ENCODE measurements at places on chromosomes 3 and 15.

DNA sequence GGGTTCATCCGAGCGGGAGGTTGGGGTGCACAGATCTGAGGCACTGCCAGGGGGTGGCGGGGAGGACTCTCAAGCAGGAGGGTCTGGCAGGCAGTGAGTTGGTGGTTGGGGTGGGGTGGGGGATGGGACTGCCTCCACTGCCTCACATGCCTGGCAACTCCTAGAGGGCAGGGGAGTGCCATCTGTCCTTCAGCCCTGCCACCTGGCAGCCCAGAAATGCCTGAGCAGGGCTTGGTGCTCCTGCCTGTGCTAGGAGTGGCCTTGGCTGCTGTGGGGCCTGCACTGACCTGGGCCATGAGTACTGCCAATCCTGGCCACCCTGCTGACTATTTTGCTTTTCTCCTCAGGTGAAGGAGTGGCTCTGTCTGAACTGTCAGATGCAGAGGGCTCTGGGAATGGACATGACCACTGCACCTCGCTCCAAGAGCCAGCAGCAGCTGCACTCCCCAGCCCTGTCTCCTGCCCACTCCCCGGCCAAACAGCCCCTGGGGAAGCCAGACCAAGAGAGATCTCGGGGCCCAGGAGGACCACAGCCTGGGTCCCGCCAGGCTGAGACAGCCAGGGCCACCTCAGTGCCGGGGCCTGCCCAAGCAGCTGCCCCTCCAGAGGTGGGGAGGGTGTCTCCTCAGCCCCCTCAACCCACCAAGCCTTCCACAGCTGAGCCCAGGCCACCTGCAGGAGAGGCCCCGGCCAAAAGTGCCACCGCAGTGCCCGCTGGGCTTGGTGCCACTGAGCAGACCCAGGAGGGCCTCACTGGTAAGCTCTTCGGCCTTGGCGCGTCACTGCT, 32.0 kb upstream of the APEH start:
- no peak for DNase-seq

GRCh38 chr15:82898961-82899360, 53.6 kb downstream of the HOMER2 start:
- no peak for DNase-seq

DNA sequence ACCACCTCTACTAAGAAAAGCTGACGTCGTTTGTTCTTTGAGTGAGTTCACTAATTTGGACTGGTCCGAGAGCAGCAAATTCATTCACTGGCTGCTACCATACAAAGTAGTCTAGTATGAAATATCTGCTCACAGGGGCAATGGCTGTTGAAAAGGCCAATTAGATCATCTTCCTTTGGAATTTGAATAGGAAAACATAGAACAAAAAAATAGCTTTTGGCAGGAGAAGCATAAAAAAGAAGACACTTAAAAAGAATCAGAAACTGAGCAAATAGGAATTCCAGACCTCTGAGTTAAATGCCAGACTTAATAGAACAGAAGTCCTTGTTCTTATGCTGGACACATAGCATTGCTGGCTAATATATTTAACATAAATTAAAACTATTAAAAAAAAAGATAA, 159.3 kb downstream of the IL1RAP start:
- DNase-seq = no peak

DNA sequence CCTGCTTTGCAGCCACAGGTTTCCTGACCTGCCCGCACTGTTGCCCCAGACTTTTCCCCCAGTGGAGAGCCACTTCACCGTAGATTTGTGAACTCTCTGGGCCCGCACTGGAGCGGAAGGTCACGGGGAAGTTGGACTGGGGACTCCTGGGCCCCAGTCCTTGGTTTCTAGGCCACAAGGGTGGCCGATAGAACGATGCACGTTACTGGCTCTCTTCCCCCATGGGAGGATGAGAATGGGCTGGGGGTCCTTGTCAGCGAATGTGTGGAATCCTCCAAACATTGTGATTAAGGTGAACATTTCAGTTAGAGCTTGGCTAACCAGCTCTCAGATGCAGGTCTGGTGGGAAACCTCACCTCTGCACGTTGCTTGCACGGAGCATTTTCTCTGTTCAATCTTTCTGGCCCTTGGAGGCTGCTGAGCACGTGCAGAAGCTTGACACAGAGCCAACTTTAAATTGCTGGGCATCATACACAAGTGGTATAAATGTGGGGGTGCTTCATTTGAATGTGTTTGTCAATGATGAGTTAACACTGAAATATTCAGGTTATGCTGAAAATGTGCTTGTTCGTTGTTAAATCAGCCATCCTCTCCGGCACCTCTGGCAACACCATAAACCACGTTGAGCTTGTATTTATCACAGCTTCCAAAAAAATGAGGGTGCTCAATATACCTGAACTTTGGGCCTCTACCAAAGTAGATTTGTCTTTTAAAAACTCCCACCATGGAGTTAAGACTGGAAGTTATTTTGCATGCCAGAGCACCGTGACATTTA, 976 bp downstream of the DIS3L start:
- DNase-seq = peak; percentile 18

- DNase-seq = no peak
Measured at GRCh38 chr15:89815769-89816168, 1.1 kb upstream of the ANPEP start.

GRCh38 chr15:67865331-67865730, 25.5 kb upstream of the RNU6-1 start:
- DNase-seq = no peak

GRCh38 chr3:177051411-177051810, 145.9 kb downstream of the TBL1XR1 start:
- DNase-seq = no peak

DNA sequence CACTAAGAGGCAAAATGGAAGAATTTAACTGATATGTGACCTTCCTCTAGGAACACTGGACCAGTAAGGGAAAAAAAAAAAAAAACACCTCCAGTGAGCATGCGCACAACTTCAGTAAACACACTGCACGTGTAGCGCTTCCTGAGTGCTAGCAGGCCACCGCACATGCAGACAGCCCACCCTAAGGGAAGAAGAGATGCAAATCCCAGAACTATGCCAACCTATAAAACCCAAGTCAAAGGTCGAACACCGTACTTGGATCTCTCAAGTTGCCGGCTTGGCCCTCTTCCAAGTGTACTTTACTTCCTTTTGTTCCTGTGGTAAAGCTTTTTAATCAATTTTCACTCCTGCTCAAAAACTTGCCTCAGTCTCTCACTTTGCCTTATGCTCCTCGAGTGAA, 64.5 kb upstream of the CADPS start:
- DNase-seq = no peak

DNA sequence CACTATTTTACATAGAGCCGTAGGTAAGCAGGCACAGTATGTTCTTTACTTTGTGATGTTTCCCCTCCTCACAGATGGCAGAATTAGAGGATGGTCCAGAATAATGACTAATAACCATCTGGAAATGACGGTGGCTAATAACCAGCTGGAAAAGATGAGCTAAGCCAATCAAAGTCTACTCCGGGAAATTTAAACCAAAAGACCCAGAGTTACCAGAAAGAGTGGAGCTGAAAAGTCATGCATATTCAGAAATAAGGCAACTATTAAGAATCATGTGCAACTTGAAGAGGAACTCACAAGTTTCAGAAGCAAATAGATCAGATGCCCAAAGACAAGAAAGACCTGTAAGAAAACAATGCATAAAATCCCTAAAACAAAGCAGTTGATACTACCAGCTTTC, 33.6 kb downstream of the DMXL2 start:
- DNase-seq = no peak

GRCh38 chr3:124263168-124263567, 271.2 kb upstream of the ROPN1 start:
- no peak for DNase-seq

DNA sequence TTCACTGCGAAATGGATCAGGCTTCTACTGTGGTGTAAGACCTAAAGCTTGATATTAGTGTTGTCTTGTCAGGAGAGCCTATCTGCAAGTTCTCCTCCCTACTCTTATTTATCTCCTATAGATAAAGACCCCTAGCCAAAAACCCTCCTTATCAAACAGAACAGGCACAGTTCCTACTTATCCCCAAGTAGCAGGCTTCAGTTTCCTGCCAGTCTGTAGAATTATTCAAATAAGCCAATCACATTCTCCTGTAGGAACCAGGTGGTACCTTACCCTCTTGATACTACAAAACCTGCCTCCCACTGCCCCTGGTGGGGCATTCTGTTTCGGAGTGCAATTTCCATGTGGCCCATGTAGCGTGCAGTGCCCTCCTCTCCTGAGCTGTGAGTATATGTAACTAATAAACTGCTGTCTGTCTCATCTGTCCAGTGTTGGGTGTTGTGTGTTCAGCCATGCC, 28.7 kb downstream of the HDGFL3 start:
- no peak for DNase-seq

- no peak for DNase-seq
Measured at GRCh38 chr3:63795438-63795837, 23.7 kb upstream of the C3orf49 start.

GRCh38 chr3:84965141-84965540, 6.4 kb downstream of the CADM2 start:
- no peak for DNase-seq

DNA sequence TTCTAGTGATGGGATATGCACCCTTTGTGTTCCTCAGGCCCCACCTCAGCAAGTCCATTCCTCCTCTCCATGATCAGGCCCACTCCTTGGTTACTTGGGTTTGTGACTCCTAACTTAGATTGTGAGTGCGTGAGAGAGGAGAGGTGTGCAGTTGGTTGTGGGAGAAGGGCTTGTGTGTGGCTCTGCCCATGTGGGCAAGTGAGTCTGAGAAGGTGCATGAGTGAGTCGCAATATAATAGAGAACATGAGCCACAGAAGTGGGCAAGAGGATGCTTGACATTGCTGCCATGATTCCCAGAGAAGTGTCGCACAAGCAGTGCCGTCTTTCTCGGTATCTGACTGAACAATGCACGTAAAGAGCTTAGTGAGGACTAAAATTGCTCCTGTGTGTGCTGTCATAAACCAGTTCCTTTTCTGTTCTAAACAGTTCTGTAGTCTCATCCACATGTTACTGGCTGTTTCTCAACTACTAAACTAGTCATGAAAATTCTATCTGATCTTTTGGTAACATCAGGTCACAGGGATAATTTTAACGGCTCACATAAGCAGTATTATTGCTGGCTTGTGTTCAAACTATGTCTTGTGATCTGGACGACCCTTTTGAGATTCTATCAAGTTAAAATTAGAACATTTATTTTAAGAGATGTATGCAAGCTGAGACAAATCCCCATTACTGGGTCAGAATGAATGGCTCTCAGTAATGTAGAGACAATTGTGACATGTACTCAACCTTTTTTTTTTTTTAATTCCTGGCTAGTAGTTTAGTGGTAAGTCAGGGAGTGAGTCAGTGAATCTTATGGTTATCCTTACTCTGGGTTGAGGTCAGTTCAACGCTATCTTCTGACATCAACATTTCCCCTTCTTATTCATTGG, 25.6 kb downstream of the GYG1 start:
- no peak for DNase-seq

- DNase-seq = no peak
Measured at GRCh38 chr15:95911570-95912279, 418.8 kb upstream of the NR2F2 start.

DNA sequence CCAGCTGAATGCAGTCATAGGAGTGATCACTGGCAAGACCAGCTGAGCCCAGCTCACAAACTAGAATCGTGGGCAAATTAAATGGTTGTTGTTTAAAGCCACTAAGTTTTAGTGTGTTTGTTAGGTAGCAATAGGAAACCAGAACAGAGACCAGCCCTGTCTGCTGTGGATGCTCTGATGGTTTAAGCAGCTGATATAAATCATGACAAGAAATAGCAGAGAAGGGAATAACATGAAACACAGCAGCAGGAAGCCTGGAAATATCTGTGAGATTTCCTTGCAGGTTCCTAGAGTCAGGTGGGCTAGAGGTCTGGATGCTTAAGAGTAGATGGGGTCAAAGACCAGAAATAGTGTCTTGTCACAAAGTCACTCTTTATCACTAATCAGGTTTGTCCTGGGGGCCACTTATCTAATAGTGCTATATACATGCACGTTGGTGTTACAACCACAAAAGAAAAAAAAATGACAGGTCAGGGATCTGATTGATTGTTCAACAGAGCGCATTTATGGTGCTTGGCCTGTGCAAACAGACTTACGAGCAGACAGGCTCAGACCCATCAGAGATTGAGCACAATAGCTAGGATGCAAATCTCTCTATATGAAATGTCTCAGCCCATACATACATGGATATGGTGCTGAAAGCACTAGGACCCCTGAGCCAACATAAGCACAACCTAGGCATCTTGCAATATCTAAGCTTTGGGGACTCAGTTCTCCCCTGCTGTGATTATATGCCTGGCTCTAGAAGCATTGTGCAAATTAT, 967.7 kb downstream of the AGBL1 start:
- DNase-seq = no peak

- no peak for DNase-seq
Measured at GRCh38 chr3:35785234-35785888, 146.0 kb downstream of the ARPP21 start.

DNA sequence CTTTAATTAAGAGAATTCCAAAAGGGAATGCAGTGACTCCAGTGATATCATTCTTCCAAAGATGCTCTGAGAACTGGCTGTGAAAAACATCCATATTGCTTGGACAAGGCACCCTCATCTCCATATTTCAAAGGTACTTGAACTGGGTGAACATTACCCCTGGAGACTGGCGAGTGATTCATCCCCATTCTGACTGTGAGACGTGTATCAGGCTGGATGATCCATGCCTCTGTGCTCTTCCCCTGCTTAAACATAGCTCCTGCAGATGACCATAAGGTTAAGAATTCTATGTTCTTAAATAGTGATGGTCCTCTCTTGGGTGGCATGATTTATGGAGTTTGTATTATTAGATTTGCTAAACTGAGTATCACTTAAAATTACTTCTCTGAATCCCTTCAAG, 137.8 kb downstream of the GABRB3 start:
- no peak for DNase-seq

DNA sequence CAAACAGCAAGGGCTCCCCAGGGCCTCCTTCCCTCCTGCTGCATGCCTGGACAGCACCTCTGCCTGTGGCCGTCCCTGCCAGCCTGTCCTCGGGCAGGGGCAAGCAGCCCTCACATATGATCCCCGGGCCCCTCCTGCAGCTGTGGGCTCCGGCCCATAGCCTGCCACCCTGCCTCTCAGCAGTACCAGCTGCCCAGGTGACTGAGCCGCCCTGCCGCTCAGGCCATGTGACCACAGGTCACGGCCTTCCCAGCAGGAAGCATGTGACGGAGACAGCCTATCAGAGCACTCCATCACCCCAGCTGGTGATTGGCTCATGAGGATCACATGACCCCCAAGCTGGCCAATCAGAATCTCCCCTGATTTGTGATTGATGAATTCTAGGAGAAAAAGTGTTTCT, 23.9 kb downstream of the ALDH1L1 start:
- DNase-seq = no peak

DNA sequence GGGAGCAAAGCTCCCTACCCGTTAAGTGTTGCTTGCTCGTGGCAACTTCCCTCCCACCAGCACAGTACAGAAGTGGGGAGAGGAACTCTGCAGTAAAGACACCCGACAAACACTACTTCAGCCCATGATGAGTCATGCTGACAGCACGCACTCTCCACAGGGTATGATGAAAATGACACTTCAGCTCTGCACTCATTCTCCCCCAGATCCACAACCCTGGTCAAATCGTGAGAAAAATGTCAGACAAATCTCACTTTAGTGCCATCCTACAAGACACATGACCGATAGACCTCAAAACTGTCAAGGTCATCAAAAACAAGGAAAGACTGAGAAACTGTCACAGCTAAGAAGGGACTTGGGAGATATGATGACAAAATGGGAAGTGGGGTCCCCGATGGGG, 278.9 kb downstream of the OCA2 start:
- DNase-seq = no peak
